ENCODE measurements at places on chromosomes 2 and 18.

DNA sequence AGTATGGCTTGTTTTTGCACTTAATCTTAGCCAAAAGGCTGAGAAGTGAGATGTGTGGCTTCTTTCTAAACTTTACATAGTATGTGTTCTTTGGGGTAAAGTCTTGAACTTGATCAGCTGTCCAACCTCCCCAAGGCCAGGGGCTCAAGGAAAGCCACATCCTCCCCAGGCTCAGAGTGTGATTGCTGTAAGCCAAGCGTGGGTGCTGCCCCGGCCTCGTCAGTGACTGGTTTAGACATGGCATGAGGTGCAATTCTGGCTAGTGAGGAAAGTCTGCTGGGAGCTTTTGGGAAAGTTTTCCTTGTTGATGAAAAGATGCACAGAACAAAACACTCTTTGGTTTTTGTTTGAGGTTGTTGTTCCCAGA is 40.2 kb downstream of the TMEM177 start:
- DNase-seq, result no peak

DNA sequence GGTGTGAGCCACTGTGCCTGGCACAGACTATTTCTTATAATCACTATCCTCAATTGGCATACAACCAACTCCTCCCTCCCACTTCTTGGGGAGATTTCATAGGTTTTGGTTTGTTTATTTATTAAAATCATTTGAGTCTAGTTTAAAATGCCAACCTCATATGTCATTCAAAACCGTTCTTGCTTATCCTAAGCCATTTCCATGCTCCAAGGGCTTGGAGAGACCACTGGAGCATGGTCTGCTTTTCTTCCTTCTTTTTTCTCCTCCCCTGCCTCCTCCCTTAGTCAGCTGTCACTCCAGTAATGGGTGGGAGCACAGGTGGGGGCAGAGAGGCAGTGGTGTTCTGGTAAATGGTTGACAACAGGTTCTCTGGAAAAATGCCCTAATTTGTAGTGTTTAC is 20.4 kb upstream of the KCNS3 start:
- DNase-seq, result no peak

DNA sequence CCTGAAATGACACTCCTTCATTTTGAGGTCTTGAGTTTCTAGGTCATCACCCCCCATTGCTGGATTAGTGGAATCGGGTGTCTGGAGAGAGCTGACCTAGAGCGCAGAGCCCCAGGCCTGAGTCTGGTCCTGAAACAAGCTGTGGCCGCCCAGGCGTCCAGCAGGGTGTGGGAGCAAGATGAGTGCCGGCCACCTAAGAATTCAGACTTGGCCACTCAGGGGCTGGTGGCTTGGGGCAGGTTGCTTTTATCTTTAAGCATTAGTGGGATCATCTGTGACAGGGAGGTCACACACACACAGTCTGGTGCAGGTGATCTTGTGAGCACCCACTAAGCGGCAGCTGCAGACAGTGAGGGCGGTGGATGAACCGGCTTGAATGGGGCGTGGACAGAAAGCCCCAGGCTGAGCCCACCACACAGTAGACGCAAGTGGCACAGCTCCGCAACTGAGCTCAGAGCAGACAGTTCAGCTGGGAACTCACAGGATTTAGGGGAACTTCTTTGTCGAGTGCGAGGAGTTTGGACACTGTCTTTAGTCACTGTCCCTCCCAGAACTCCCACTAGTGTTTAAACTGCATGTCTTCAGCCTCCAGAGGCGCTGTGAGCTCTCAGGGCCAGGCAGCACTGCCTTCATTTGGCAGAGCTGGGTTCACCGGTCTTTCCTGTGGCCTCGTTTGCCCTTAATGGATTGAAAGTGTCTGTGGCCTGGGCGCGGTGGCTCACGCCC is 21.5 kb downstream of the ITGB1BP1 start:
- no peak for DNase-seq

DNA sequence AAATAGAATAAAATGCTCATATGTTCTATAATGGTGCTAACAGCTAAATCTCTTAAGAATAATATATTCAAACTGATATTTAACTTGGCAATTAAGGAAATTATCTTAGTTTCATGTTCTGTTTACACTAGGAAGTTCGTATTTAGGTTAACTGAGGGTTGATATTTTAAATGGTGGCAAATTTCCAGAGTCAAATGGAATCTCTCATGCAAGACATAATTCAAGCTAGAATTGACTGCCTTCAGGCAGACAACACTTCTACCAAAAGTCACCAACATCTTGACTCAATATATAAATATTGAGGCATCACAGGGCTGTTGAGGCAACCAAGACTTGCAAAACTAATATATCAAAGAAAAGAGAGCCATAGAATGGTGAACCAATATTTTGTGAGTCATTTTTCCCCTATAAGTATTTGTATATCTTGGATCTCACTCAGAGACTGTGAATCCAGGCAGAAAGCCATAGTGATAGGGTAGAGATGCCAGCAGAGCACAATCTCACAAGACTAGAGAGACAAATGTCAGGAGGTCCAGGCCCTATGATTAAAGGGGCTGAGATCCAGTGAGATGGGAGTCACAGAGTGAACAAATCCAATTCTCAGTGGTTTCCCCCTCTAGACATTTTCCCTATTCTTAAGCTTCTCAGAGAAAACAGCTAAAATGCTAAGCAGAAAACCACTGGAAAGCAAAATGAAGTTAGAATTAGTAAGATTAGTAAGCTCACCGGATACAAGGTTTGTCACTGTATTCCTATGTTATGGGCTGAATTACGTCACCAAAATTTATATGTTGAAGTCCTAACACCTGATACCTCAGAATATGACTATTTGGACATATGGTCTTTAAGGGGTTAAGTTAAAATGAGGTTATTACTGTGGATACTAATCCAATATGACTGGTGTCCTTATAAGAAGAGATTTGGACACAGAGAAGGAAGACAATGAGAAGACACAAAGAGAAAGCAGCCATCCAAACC is 358.2 kb upstream of the UBE2E3 start:
- no peak for DNase-seq

- no peak for DNase-seq
These were observed 268.3 kb upstream of the NETO1 start for GRCh38 chr18:73136134-73136533.

All from esophagus muscularis mucosa (tissue), 4 donors.